Neural progenitor cell (in vitro differentiated cells): ENCODE measurements at places on chromosomes 16 and 17.
A peak's percentile ranks its signal among the peaks of the same experiment; 100 is the strongest.

- DNase-seq: peak; percentile 98
Observed at GRCh38 chr17:78140169-78141051, 5.8 kb upstream of the C17orf99 start.

DNA sequence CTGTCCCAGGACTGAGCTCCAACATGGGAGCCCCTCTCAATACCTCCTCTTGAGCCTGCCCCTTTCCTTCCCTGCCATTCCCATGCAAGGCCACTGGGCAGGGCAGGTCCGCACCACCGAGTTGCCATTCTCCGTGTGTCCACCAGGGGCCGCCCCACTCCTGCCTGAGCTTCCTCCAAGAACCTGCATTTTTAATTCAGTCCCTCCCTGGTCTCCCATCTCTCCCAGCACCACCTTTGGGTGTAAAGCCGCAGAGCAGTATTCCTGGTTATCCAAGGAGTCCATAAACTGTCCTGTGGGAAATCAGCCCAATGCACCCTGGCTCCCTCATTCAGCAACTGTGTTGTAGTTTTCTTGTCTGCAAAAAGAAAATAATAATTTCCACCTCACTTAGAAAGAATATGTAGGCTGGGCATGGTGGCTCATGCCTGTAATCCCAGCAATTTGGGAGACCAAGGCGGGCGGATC lies 15.9 kb upstream of the ANKRD40CL start:
- DNase-seq: peak; percentile 86

- DNase-seq: peak; percentile 87
Observed at GRCh38 chr17:74351552-74352210, 10.0 kb downstream of the BTBD17 start.

DNA sequence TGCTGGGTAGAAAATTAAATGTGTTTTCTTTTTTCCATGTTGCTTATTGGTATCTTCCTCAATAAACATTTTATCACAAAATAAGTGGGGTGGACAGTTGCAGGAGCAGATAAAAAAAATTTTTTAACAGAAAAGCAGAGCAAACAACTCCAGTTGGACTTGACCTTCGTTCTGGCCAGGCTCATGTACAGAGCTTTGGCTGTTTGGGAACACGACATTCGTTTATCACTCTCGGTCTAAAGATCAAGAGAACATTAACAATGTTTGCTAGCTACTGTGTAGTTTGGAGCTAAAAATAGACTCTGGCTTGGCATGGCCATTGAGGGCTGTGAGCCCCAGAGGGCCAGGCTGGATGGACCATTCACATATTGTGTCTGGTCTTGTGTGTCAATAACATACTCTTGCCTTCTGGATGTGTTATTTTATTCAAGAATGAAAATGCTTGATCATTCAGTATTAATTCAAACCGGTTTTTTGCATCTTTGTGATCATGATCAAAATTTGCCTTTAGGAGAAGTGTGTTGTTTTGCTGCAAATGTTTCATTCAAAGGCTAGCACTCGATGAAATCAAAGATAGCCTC lies 56.6 kb downstream of the TMEM186 start:
- no peak for DNase-seq

DNA sequence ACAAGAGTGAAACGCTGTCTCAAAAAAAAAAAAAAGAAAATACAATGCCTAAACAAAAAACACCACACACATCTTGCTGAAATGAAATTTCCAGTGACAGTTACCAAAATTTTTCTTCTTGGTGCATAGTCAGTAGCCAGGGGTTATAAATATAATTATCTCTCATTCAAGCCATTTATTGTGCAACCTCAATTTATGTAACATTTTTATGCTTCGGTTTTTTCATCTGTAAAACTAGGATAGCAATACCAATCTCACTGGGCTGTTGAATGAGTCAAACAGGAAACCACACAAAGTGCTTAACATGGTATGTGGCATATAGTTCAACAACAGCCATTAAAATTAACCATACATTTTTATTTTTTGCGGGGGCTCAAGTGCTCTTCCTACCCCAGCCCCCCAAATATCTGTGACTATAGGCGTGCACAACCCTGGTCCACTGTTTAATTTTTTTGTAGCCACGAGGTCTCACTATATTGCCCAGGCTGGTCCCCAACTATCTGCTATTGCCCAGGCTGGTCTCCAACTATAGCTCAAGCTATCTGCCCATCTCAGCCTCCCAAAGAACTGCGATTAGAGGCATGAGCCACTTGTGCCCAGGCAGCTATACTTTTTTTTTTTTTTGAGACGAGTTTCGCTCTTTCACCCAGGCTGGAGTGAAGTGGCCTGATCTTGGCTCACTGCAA lies 2.6 kb downstream of the COG4 start:
- no peak for DNase-seq

DNA sequence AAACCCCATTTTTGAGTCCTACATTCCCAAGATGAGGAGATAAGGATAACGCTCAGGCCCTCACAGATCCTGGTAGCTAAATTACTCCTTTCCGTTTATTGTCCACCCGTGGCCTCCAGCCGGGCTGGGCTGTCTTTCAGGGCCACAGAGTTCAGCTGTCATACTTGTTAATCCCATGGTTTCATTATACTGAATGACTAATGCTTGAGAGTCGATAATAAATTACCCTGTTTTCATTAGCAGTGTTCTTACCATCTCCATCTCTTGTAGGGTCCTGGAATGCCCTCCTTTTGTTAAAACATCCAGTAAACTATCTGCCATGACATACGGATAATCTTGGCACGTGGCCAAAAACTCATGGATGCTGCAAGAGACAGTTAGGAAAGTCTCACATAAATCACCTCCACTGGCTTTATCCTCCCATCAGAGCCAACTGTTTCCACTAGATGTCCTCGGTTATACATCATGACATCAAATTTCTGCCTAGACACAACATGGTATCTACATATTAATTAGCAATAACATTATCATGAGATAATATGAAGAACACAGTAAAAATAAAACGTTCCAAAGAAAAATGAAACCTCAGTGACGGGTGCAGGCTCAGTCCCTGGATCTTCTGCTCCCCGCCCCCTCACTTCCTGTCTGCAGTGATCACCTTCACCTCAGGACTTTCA lies 45.3 kb downstream of the BRD7 start:
- no peak for DNase-seq

- peak; percentile 7 for DNase-seq
Observed at GRCh38 chr17:1820528-1821252, 9.0 kb downstream of the SMYD4 start.

- DNase-seq: no peak
Observed at GRCh38 chr16:47507701-47508100, 46.6 kb downstream of the PHKB start.

- no peak for DNase-seq
Observed at GRCh38 chr16:54210452-54211125, 76.0 kb downstream of the IRX3 start.

- no peak for DNase-seq
Observed at GRCh38 chr16:47492428-47493377, 31.6 kb downstream of the PHKB start.

DNA sequence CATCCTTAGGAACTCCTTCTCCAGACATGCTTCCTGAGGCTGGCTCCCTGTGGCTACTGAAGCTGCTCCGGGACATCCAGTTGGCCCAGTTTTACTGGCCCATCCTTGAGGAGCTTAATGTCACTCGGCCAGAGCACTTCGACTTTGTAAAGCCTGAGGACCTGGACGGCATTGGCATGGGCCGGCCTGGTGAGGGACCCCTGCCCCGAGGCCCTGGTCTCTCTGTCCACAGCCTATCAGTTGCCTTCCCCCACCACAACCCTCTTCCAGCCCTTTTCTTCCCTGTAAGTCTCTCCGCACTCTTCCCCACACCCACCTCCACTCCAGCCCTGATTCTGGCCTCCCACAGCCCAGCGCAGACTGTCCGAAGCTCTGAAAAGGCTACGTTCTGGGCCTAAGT lies 2.0 kb downstream of the TNK1 start:
- DNase-seq: no peak

GRCh38 chr17:4678448-4679026 lies 25.4 kb downstream of the PELP1 start:
- no peak for DNase-seq

GRCh38 chr16:47634727-47635126 lies 173.6 kb downstream of the PHKB start:
- no peak for DNase-seq

- DNase-seq: peak; percentile 64
Observed at GRCh38 chr16:2428051-2428783, 1.0 kb upstream of the CCNF start.

DNA sequence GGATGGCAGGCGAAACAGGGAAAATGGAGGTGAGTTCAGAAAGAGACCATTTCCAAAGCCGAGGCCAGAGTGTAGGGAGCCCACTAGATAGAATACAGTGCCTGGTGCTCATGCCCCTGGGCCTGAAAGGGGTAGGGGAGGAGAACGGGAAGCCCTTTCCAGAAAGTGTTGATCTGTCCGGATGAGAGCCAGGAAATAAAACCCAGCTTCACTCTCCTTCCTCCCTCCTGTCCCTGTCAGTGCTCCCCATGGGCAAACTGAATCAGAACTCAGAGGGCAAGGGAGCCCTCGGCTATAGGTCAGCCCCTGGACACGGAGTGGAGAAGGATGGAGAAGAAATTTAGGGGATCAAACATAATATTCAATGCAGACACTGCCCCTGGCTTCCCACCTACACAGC lies 57.7 kb upstream of the RPL38 start:
- no peak for DNase-seq

GRCh38 chr17:34998205-34998604 lies 17.9 kb downstream of the LIG3 start:
- peak; percentile 77 for DNase-seq

DNA sequence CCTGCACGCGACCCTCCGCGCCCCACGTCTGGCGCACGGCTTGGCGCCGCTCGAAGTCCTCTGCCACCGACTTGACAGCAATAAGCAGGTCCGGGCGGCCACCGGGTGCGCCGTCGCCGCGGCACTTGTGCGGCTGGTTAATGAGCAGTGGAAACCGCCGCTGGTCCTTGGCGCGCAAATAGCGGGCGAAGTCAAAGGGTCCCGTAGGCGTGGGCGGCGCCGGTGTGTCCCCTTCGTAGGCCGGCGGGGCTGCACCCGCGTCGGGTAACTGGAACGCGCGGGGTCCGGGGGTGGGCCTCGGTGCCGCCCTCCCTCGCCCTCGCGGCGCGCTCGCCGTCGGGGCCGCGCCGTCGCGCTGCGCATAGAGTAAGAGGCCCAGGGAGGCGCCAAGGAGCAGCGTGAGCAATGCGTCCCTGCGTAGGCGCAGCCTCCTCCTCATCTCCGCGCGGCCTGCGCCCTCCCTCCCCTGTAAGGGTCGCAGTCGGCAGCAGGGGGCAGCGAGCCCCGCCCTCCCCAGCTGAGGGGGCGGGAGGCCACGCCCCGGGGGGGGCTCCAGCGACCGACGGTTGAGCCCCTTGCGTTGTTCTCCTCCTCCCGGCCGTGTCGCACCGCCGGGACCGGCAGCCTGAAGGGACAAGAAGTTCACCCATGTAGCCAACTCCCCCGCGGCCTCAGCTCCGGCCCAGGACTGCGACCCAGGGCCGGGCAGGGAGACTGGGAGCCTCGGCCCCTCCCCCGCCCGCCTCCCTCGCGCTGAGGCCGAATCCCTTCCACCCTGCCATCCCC lies 558 bp downstream of the B3GNT9 start:
- DNase-seq: peak; percentile 86

DNA sequence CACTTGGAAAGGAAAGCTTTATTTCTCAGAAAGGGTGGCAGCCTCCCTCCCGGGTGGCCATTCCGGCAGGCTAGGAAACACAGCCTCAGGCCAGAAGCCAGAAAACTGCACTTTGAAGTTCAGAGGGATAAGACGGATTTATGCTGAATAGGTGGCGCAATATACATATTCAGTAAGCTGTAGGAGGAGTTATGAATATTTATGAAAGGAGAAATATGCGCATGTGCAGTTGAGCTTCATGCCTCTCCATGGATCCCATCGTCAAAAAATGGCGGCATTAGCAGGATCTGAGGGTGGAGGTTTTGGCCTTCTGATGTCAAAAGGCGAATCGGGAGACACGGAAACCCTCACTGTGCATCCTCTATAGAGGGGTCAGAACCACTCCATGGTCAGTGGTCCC lies 82.3 kb downstream of the KATNIP start:
- no peak for DNase-seq

GRCh38 chr16:30032083-30032819 lies 1.2 kb upstream of the TLCD3B start:
- peak; percentile 83 for DNase-seq

DNA sequence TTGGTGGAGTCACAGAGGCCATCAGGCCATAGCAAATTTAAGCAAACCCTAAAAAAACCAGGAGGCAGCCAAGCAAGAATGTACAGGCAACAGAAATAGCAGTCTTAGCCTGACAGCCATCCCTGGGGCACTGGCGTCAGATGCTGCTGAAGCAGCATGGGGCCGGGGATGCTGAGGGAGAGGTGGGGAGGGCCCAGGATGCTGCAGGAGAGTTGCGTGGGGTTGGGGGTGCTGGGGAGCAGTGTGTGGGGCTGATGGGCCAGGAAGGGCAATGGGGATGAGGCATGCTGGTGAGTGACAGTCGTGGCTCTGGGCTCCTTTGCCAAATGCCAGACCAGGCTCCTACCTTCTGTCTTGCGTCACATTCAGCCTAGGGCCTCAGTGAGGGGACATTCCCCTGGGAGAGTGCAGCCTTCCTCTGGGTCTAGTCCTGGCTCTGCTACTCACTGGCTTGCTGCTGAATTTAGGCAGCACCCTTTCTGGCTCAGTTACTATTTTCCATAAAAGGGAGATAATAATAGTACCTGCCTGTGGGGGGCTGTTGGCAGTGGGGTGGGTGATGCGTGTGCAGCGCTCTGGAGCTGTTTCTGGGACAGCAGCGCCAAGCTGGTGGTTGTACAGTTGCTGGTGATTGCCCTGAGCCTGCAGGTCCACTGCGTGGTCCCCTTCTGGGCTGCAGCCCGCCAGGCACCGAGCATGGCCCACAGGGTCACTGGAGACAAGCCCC lies 88.1 kb downstream of the AMFR start:
- DNase-seq: no peak

GRCh38 chr17:49692751-49693150 lies 14.9 kb upstream of the SPOP start:
- DNase-seq: no peak

DNA sequence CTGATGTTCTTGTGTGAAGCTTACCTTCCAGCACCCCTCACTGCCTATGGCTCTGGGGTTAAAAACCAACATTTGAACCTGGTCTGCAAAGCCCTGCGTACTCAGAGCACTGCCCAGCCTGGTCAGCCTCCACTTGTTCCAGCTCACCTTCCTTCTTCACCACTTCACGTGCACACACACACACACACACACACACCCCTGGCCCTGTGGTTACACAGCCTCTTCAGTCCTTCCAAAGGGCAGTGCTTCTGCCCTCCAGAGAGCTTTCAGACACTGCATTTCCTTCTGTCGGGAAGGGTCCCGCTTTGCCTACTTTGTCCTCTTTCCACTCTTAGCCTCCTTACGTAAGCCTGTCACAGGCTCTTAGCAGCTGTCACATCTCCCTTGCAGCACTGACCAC lies 9.6 kb upstream of the TMEM220 start:
- DNase-seq: no peak

DNA sequence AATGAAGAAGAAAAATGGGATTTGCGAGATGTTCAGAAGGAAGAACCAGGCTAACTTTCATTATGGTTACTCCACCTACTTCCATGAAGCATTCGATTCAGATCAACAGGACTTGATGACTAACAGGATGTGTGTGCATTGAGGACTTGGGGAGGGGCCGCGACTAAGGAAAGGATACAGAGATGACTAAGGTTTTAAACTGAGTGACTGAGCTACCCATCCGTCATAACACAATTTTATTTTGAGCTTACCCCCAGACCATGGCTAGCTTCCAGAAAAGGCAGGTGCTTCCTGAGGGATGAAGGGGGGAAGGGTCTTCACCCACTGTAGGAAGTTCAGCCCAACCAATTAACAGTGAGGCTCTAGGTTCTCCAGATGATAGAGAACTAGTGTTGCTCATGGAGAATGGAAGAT lies 2.5 kb upstream of the CDYL2 start:
- DNase-seq: no peak

- no peak for DNase-seq
Observed at GRCh38 chr17:11303773-11304394, 62.9 kb downstream of the SHISA6 start.
